ENCODE measurements at places on chromosomes 5 and 9.

GRCh38 chr9:110142868-110143481, 65.0 kb downstream of the C9orf152 start:
- DNase-seq: no peak

- no peak for DNase-seq
Observed at GRCh38 chr9:70044490-70045307, 1.1 kb downstream of the MAMDC2 start.

DNA sequence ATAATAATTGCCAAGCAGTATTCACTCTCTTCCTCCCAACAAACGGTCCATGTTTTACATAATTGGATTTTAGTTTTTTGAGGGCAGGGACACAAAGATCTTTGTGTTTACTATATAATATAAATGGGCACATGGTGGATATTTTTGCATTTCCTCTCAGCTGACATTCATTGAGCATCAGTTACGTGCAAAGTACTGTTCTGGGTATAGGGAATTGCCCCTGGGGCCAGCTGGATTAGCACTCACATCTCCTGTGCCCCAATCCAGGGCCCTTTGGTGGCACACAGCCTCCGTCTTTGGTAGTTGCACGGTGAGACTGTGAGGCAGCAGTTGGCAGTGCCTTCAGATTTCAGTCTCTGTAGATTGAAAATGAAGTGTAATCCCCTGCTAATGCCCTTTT, 1.6 kb downstream of the TDRD7 start:
- DNase-seq: no peak

DNA sequence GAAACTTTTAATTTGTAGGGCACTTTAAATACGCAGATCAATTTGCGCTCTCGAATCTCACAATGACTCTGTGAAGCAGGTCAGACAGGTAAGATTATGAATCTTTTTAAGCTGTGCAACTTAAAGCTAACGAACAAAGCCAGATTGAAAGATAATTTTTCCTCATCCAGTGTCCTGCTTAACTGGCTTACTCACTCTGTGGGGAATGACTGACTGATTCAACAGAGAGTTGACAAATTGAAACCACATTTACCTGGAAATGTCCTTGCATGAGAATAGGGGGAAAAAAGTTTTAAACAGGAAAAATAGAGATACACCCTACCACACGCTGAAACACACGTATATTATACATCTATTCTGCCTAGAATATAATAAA, 187.9 kb downstream of the MAN2A1 start:
- no peak for DNase-seq

DNA sequence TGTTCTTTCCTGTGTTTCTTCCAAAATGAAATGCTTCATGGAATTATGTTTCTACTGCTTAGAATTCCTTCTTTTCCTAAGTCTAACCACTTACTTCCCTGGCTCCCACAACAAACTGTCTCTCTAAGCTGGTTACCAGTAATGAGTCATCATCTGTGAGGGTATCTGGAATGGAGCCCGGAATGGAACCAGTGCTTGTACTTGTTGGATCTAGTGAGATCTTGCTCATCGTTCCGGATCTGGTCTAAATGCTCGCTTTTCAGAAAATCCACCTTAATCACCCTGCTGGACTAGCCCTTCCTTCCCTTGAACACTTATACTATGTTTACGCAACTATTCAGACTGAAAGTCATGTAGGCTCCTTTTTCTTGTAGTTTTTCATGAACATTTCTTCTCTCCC, 184.8 kb downstream of the PBX3 start:
- no peak for DNase-seq

DNA sequence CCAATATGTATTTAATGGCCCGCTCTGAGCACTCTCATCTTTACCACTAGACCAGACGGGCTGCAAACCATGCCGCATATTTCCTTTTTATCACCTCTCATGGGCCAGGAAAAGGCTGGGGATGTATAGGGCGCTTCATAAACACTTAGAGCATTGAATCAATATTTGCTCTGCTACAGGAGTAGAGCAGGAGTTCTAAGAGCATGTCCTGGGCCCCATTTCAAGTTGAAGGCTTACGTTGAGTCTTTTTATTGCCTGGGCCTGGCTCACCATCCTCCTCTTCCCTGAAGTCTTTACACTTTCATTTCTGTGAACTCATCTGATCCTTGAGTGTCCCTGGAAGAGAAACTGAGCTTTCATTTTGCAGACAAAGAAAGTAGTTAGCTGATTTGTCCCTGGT, 112.4 kb downstream of the FSTL4 start:
- DNase-seq: no peak

All from CD4-positive, alpha-beta T cell treated with Interleukin-2 at 100 ng/mL for 4 hours (primary cell).